T-helper 17 cell (primary cell): ENCODE measurements at places on chromosomes 5 and 9.

DNA sequence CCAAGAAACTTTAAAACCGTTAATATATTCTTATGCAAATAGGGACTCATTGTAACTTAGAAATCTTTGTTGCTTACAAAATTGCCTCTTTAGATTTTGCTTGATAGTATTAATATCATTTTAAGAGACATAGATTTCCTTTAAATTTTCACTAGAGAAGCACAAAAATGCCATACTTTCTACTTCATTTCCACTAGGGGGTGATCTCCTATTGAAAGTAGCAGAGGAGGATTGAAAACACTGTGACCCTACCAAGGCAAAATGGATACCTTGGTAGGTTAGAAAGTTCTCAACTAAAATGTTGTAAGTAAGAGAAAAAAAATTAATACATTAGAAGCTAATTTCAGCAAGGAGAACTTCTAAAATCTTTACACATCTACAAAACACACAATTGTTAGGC, 204.9 kb downstream of the CHSY3 start:
- DNase-seq, result no peak

DNA sequence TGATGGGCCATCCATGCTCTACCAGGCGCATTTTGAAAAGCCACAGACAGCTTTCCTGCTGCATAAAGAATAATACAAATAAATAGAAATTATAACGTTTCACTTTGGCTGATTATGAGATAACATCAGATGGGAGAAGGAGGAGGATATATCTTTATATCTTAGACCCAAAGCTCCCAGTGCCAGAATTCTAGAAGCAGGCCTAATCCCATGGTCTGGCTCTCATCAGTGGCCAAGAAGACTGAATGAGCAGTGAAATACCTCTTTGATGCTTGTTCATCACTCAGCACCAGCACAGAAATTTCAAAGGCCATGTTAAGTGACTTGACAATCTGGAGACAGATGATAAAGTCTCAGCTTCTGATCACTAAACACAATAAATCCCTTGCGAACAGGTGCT, 107.6 kb downstream of the PPP2R2B start:
- DNase-seq, result no peak

DNA sequence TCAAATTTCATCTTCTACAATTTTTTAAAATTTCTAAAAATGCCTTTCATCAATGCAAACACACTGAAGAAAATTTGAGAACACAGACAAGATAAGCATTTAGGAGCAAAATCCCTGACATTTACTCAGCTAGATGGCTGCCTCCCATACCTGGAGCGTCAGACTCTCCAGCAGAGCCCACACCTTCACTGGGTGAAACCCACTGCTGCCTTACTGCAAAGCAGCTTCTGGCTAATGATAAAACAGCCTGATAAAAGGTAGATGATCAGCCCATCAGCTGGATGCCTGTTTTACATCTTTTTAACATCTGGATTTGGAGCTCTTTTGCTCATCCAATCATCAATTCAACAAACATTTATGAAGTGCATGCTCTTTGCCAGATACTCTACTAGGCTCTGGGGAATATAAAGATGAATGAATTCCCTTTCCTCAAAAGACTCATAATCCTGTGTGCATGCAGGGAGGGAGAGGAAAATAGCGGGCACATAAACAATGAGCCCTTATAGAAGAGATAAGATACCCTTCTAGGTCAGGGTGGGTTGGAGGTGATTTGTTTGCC, 271.2 kb downstream of the SAXO1 start:
- DNase-seq, result no peak

GRCh38 chr5:143554187-143554717, 150.8 kb upstream of the NR3C1 start:
- no peak for DNase-seq

GRCh38 chr5:59474324-59474723, 419.2 kb downstream of the PDE4D start:
- no peak for DNase-seq

GRCh38 chr9:131487001-131487400, 15.7 kb upstream of the POMT1 start:
- DNase-seq, result no peak

DNA sequence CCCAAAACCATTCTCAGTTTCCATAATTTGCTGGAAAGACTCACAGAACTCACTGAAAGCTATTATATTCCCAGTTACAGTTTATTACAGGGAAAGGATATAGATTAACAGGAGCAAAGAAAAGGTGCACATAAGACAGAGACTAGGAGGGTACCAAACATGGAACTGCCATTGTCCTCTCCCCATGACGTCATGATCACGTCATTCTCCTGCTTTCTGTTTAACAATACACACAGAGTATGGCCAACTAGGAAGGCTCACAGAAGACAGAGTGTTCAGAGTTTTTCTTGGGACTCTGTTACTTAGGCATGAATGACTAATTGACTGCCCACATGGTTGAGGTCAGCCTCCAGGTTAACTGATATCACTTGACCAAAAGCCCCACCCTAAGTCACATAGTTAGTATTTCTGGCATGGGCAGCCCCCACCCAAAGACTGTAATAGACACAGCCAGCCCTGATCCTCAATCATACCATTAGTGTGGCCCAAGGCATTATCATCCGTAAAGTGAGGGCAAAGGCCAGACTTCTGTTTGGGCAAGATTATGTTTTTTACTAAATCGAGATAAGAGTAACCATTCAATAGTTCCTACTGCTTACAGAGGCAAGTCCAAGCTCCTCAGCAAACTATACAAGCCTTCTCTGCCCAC, 353.5 kb upstream of the POU5F2 start:
- DNase-seq, result no peak

- no peak for DNase-seq
Observed at GRCh38 chr9:135461936-135462335, 17.6 kb upstream of the PPP1R26 start.

DNA sequence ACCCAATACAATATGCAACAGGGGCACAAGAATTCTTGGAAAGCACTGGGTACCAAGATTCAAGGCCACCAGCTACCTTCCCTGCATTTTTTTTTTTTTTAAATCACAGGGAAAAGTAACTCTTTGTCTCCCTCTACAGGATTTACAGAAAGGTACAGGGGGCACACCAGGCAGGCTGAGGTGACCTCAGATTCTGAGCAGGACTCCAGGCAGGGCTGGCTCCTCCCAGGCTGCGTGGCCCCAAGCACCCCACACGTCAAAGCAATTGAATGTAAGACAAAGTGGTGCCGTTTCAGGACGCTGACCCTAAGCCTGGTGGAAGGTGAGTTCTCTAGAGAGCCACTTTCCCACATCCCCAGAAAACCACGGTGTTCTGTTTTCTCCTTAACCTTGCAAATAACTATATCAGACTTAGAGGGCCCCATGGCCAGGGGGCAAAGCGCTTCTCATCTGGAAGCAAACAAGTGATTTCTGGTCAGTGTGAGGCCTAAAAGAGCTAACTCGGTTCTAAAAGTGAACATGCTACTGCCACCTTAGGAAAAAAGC, 222.6 kb downstream of the ROR2 start:
- DNase-seq, result no peak

DNA sequence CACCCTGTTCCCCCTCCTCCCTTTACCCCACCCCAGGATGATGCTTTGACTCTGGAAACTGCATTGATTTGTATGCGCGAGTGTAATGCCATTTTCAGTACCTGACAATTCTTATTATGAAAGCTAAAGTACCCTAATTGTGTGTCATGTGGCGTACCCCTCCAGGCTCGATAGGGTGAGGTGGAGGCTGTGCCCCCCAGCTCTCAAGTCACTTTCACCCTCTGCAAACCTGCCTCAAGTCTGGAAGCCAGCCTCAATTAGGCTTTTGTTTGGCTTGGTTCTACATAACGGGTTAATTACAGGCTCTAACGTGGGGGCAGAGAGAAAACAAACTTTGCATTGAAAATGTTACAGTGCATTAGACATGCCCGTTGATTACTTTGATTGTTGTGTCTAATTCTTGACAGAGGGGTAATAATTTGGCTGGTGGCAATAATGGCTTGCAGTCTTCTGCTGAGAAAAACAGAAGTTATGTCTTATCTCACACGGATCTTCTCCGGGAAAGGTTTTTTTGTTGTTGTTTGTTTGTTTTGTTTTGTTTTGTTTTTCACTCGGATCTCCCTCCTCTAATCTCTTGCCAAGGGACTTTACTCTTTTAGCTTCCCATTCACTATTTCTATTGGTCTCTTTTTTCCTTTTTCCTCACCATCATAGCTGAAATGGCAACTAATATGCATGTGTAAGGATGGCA, 12.6 kb downstream of the ISL1 start:
- no peak for DNase-seq
